ENCODE measurements at places on chromosomes 11 and 22.

DNA sequence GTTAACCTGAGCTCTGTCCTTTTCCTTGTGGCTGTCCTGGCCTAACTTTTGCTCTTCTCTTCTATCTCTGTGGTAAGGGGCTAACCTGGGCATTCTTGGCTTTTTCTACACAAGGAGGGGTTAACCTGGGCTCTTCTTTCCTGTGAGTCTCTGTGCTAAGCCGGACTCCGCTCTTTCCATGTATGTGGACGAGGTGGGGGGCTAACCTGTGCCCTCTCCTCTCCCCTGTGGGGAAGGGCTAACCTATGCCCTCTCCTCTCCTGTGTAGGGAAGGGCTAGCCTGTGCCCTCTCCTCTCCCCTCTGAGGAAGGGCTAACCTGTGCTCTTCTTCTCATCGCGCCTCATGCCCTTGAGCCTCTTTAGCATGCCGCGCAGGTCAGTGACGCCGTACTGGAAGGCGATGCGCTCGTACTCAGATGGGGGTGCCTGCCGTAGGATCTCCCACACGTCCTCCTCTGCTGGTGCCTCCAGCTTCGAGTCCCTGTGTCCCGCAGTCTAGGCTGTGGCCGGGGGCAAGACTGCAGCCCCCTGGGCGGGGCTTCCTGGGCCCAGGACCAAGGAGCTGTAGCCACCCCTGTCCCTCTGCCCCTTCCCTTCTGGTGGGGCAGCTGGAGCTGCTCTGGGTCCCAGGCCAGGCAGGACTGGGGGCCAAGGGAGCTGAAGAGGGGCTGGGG is 6.5 kb downstream of the MYBPC3 start:
- DNase-seq = no peak

- DNase-seq = no peak
These were observed 1112.2 kb downstream of the BRD1 start for GRCh38 chr22:48715511-48715910.

DNA sequence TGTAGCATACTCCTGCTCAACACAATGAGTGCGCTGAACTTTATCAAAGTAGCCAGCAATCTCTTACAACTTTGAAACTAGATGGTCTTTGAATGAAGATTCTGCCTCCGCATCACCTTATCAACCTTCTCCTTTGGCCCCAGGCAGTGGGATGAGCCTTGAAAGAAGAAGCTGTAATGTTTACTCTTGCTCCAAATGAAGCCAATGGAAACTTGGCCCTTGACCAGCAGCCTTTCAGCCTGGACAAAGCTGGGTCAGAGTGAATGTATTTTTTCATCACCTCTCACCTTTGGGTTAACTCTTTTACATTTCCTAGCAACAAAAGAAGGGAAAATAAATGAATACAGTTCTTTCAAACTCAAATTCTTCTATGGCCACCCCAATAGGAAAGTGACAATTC is 359.1 kb downstream of the KCNA4 start:
- no peak for DNase-seq

DNA sequence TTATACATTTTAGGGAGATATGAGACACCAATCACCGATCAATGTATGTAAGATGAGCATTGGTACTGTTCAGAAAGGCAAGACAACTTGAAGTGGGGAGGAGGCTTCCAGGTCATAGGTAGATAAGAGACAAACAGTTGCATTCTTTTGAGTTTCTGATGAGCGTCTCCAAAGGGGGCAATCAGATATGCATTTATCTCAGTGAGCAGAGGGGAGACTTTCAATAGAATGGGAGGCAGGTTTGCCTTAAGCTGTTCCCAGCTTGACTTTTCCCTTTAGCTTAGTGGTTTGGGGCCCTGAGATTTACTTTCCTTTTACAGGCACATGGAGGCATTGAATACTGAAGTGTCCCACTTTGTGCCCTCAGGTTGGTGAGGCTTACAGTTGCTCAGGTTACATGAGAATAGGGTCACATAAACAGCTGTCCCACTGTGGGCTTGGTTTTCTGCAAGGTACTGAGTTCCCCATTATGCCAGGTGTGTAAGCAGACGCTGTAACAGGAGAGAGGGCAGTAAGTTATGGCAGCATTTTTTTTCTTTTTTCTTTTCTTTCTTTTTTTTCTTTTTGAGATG is 129.8 kb upstream of the SERPIND1 start:
- DNase-seq = no peak

GRCh38 chr11:117426941-117427340 is 99.3 kb downstream of the CEP164 start:
- no peak for DNase-seq

- no peak for DNase-seq
These were observed 162.6 kb upstream of the CCDC179 start for GRCh38 chr11:23022854-23023253.

- no peak for DNase-seq
These were observed 3.1 kb downstream of the AP1B1 start for GRCh38 chr22:29385151-29385704.

GRCh38 chr22:49140911-49141665 is 686.6 kb downstream of the BRD1 start:
- no peak for DNase-seq

- no peak for DNase-seq
These were observed 33.8 kb upstream of the DKK3 start for GRCh38 chr11:12042215-12042676.

DNA sequence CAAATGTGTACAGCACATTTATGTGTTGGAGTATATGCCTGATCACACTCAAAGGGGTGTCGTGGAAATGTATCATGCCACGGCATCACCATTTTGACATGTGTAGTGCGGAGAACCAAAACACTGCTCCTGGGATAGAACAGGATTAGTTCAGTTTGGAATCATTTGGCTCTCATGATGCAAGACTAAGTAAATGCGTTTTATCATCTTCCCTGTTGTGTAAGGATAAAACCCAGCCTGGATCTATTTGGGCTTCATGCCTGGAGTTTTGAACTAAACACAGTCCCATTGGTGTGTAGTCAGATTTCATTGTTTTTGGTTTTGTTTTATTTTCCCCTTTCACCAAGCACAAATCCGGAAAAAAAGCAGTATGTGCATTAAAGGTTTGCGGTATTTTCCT is 574.3 kb downstream of the NTM start:
- no peak for DNase-seq

GRCh38 chr11:67354075-67355022 is 1.0 kb upstream of the POLD4 start:
- DNase-seq = no peak

DNA sequence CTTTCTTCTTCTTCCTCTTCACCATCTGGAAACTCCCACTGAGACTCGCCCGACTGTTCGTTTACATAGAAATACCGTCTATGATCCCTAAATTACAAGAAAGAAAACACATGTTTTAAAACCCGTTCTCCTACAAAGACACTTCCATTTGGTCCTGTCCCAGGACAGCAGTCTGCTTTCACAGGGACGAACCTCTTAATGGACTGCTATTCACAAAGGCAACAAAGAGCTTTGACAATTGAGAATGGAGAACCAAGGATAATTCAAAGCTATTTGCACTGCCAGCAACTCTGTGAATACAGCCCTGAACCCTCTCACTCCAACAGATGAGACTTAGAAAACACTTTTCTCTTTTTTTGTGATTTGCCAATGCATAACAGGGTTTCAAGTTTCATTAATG is 16.3 kb upstream of the AGBL2 start:
- no peak for DNase-seq

GRCh38 chr11:1509626-1510255 is 23.2 kb upstream of the MOB2 start:
- DNase-seq = no peak

DNA sequence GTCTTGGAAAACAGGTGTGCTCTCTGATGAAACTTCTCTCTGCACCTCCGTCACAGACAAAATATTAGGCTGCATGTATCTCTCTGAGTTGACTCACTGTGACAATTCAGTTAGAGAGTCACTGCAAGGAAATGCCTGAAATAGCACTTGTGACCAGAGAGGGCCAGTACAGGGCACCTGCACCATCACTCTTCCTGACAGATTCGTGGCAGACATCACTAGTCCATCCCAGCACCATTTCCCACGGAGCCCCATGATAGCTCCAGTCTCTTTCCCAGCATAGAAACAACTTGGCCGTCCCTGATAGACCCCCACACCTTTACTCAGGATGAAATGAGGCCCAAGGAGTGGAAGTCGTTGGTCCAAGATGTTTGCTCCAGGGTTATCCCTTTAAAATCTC is 73.3 kb upstream of the ISX start:
- no peak for DNase-seq

DNA sequence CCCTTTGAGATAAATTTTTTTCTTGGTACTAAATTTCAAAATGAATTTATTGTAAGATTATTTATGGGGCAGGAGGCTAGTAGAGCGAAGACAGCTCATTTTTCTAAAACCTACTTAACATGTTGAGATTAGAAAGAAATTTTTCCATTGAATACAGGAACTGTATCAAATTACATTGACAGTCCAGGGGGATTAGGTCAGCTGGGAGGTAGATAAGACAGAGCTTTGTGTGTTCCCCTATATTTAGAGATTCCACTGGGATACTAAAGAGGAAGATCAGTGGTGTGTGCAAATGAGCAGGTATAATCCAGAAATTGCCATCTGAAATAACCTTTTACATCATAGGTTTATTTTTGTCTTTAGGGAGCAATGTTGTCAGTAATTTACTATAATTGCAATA is 32.1 kb downstream of the ENDOD1 start:
- no peak for DNase-seq

DNA sequence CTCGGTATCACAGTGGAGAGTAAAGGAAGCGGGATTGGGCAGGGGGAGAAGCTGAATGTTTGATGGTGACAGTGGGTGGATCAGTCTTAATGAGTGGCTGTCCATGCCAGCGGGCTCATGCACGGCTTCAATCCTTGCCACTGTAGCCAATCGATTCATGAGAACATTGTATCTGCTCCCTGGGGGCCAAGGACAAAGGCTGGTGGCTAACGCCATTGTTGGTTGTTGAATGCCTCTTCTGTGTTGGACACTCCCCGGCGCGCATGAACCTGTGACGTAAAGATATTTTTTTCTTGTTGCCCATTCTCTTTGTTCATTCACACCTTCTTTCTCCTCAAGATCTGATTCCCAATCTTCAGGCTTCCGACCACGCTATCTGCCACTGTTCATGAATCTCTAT is 20.9 kb upstream of the ATXN10 start:
- no peak for DNase-seq

DNA sequence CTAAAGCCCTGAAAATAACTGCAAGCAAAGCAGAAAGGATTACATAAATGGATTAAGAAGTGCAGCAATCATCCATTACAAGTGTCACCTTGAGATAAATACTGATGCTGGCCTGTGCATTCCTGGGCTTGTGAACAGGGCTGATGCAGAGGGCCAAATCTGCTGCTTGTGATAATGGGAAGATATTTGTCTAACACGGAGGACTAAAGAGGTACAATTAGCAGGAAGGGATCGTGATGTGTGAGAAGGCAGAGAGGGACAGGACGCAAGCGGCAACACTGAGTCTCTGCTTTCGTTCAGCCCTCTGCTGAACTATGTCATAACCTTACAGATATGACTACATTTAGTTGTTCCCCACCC is 107.7 kb upstream of the DDI1 start:
- no peak for DNase-seq

DNA sequence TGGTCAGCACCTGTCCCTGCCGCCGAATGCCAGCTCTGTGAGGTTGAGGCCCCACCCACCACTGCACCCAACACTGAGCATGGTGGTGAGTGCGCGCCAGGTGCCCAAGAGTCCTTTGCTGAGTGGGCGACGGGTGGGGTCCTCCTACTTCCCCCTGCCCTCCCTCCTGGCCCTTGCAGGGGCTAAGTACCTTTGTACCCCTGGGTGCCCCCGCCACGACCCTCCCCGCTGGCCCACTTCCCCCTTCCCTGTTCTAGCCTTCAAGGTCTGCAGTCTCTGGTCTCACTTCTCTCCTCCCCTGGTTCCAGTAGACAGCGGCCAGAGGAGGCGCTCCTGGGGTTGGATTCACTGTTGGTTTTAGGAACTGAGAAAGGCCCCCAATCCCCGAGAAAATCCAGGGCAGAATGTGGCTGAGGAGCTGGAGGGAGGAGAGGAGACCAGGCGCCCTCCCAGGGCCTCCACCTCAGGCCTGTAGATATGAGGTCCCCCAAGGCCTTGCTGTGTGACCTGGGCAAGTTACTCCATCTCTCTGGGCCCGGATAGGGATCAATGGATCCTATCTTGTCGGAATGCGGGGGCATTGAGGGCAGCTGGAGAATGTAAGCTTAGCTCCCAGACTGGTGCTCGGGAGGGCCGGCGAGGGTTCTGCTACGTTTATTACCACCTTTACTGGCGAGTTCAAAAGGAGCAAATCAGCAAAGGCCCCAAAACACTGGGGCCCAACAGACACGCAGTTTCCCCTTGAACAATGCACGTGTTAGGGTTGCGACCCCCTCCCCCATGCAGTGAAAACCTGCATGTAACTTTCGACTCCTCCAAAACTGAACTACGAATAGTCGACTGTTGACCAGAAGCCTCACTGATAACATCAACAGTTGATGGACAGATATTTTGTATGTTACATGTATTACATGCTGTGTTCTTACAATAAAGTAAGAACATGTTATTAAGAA is 31.9 kb upstream of the SMIM38 start:
- no peak for DNase-seq

GRCh38 chr11:76837696-76838677 is 22.7 kb upstream of the ACER3 start:
- DNase-seq = no peak

GRCh38 chr11:103842795-103843194 is 193.6 kb upstream of the DDI1 start:
- DNase-seq = no peak

GRCh38 chr22:50192436-50193204 is 6.9 kb downstream of the TRABD start:
- DNase-seq = no peak

- no peak for DNase-seq
These were observed 11.8 kb downstream of the CELSR1 start for GRCh38 chr22:46525389-46526243.

GRCh38 chr11:111320728-111321568 is 22.6 kb downstream of the POU2AF3 start:
- no peak for DNase-seq

- no peak for DNase-seq
These were observed 42.1 kb upstream of the ISX start for GRCh38 chr22:35023692-35024363.

DNA sequence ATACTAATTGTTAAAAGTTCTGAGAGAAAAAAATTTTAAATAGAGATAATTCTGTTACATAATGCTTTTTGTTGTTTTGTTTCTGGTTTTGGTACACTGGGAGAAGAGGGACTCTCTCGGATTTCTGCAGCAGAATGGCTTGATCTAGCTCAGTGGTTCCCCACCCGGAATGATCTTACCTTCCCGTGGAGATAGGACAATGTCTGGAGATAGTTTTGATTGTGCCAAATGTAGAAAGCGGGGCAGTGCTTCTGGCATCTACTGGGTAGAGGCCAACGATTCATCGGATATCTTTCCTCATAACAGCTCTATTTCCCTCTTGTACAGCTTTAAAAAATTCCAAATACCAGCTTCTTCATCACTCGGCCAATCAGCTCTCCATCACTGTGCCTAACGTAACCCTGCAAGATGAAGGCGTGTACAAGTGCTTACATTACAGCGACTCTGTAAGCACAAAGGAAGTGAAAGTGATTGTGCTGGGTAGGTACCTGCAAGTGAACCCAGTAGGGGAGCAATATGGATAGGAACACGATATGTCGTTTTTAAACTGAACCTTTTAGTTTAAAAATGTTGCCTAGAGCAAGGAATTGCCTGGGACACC is 13.2 kb downstream of the CRTAM start:
- no peak for DNase-seq

GRCh38 chr11:69142895-69143294 is 12.8 kb upstream of the SMIM38 start:
- DNase-seq = no peak

GRCh38 chr22:30721741-30722140 is 27.1 kb downstream of the OSBP2 start:
- no peak for DNase-seq

GRCh38 chr11:35223371-35223796 is 84.4 kb downstream of the CD44 start:
- no peak for DNase-seq
